CD4-positive, alpha-beta memory T cell (primary cell): ENCODE measurements at places on chromosomes 4 and X.
A peak's percentile ranks its signal among the peaks of the same experiment; 100 is the strongest.

DNA sequence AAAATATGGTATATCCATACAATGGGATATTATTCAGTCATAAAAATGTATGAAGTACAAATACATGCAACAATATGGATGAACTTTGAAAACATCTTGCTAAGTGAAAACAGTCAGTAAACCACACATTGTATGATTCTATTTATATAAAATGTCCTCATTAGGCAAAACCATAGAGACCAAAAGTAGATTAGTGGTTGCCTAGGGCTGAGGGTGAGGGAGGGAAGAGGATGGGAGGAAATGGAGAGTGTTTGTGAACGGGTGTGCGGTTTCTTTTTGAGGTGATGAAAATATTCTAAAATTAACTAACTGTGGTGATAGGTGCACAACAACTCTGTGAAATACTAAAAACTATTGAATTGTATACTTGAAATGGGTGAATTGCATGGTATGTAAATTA lies 29.6 kb downstream of the TEX11 start:
- no peaks in the 10 kb centered on the region for H3K27me3 ChIP-seq
- H3K4me1 ChIP-seq = no peaks in the 10 kb centered on the region
- no peak overlapping the region for H3K4me3 ChIP-seq
- H3K36me3 ChIP-seq = no peaks in the 10 kb centered on the region

DNA sequence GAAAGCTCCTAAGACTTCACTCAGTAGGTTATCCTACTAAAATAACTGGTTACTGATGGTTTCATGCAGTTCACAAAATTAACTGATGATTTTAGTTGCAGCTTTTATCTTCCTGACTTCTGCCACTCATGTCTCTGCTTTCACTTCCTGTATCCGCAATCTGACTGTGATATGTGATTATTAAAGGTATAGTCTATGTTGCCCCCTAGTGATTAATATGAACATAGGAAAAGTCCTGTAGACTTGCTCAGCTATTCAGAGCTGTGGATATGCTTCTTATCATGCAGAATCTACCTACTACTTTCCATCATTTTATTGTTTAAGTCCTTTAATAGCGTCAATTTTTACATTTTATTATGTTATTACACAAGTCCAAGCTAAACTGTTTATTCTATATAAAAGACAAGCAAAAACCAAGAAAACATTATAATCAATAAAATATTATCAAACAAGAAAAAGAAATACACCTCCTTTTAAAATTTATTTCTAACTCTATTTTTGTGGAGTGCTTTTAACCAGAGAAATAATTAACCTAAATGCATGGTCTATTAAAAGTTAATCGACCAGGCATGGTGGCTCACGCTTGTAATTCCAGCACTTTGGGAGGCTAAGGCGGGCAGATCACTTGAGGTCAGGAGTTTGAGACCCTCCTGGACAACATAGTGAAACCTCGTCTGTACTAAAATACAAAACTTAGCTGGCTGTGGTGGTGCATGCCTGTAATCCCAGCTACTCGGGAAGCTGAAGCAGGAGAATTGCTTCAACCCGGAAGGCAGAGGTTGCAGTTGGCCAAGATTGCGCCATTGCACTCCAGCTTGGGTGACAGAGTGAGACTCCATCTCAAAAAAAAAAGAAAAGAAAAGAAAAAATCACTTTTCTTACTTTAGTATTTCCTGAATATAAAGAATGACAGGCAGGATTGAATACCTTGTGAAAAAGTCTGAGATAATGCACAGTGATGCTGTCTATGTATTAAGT lies 40.4 kb upstream of the TLR2 start:
- peak; percentile 62 for DNase-seq
- H3K4me1 ChIP-seq = peaks cover 6% of the 10 kb centered on the region
- no peak overlapping the region for H3K4me3 ChIP-seq
- H3K36me3 ChIP-seq = no peaks in the 10 kb centered on the region

DNA sequence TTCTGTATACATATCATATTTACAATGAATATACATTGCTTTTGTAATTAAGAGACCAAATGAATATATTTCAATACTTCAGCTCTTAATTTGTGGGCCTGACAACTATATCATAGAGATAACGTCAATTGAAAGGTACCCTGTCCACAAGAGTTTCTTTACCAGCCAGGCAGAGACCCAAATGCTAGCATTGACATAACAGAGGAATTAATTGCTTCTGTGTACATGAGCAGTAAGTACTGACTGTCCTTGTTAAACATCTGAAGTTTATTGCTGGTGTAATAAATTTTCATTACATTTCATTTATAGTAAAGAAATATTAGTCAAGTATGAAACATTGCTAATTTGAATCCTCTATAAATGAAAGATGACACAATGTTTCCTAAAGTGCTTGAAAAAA lies 910.8 kb downstream of the CCSER1 start:
- no peaks in the 10 kb centered on the region for H3K36me3 ChIP-seq
- H3K27me3 ChIP-seq = no peaks in the 10 kb centered on the region
- DNase-seq = no peak
- H3K27ac ChIP-seq = no peak overlapping the region
- H3K4me1 ChIP-seq = no peaks in the 10 kb centered on the region

DNA sequence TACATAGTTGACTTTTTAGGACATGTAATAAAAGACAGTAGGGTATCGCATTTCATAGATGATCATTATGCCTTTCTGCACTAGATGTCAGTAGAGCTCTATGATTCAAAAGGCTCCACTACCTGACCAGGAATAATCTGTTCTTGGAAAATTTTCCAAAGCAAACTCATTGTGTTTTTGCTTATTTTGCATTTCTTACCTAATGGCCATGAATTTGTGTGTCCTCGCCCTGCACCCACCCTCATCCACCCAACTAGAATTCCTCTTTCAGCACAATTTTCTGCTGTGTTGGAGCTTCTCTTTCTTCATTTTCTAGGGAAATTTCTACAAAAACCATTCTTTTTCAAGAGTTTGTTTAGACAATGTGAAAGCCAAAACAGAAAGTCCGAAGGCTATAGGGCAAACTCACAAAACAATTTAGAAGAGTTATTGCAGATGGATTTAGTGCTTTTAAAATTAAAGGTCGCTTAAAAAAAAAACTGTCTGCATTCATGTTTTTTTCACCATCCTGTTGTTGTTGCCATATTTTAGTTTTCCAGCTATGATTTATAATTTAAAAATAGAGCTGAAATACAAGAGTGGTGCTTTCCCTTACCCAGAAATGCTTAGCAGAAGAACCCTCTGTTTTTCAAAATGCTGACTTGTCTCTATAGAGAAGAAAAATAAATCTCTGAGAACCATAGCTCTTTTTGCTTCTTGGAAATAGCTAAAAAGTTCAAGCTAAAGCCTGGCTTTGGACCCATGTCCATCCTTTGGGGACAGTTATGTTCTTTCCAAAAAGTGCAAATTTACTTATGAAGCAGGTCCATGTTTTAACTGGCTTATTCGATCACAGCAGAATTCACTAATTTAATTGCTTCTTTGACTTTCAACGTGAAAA lies 183.7 kb downstream of the SPATA18 start:
- H3K4me3 ChIP-seq = no peak overlapping the region
- no peaks in the 10 kb centered on the region for H3K4me1 ChIP-seq
- H3K36me3 ChIP-seq = no peaks in the 10 kb centered on the region
- no peak for DNase-seq
- no peaks in the 10 kb centered on the region for H3K27me3 ChIP-seq
- H3K27ac ChIP-seq = no peak overlapping the region

DNA sequence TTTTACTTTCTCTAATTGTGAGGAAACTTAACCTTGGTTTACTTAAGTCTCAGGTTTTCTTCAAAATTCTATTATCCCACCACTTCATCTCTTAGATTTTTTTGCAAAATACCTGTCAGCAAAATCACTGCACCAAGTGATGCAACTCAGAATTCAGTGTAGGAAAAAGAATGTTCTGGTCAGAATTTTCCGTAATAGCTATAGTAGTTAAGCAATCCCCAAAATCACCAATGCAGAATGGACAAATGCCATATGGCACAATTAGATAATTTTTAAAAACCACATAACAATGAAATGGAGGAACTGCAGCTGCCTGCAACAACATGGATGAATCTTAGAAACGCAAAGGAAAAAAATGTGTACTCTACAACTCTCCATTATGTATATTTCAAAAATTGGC lies 373.1 kb downstream of the NAF1 start:
- H3K4me3 ChIP-seq = no peak overlapping the region
- H3K27ac ChIP-seq = no peak overlapping the region
- H3K36me3 ChIP-seq = no peaks in the 10 kb centered on the region
- no peak for DNase-seq
- H3K4me1 ChIP-seq = no peaks in the 10 kb centered on the region
- no peaks in the 10 kb centered on the region for H3K27me3 ChIP-seq
